ENCODE measurements at places on chromosomes 16 and 17. TPM values are rescaled to one million over a fixed set of nuclear protein-coding genes. Genes with fewer than 3 reads are reported as not detected.

The KRTAP16-1 gene
- not detected for total RNA-seq

The DOK4 gene
- total RNA-seq, result 6.8 TPM

The P2RX1 gene
- total RNA-seq, result not detected

The VAT1 gene
- 169 TPM for total RNA-seq

The STAC2 gene
- 0.08 TPM for total RNA-seq

The RAB11FIP4 gene
- 10.8 TPM for total RNA-seq

The SLFN12L gene
- total RNA-seq, result 0.33 TPM
